ENCODE measurements at places on chromosomes 12 and 14.

- DNase-seq: no peak
Observed at GRCh38 chr14:91899806-91900205, 32.5 kb upstream of the TC2N start.

- DNase-seq: no peak
Observed at GRCh38 chr12:132248453-132249167, 80.8 kb downstream of the GALNT9 start.

- no peak for DNase-seq
Observed at GRCh38 chr14:69298131-69299071, 38.4 kb downstream of the GALNT16 start.

DNA sequence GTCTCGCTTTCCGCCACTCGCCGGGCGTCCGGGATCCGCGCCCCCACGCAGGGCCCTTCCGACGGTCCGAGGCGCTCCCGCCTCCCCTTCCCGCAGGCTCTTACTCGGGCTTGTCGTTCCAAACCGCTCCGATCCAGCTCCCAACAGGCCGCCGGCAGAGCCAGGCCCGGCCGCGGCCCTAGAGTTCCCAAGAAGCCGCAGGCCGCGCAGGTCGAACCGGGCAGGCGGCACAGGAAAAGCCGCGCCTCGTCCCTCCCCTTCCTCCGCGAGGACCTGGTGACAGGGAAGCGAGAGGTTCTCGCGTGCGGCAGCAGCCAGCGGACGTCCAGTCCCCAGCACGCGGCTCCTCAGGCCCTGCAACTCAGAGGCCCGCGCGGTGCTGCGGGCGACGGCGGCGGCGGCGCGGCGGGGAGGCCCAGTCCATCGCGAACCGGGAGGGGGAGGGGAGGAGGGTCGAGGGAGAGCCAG is 272 bp downstream of the HECTD1 start:
- DNase-seq: peak; percentile 43

DNA sequence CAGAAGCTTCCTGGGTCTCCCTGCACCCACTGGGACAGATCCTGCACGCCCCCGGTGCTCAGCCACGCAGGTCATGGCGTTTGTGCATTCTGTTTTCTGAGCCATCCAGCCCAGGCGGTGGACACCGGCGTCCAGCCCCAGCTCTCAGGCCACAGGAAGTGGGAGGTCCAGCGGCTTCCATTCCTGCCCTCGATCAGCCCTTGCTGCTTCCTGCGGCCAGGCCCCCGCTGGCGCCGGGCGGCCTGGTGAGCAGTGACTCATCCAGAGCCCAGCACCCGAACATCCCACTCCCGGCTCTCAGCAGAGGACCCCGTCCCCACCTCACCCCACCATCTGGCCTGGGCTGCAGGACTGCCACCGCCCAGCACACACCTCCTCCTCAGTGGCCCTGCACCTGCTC is 18.0 kb upstream of the NUDT14 start:
- DNase-seq: no peak

DNA sequence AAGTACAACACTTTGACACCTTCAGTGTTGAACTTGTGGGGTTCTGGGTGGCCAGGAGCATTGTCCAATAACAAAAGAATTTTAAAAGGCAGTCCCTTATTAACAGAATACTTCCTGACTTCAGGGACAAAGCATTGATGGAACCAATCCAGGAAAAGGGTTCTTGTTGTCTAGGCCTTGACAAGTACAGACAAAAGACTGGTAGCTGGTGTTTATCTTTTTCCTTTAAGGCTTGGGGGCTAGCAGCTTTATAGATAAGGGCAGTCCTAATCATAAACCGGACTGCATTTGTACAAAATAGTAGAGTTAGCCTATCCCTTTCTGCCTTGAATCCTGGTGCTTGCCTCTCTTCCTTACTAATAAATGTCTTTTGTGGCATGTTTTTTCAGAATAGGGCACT is 27.4 kb downstream of the FAM177A1 start:
- no peak for DNase-seq

DNA sequence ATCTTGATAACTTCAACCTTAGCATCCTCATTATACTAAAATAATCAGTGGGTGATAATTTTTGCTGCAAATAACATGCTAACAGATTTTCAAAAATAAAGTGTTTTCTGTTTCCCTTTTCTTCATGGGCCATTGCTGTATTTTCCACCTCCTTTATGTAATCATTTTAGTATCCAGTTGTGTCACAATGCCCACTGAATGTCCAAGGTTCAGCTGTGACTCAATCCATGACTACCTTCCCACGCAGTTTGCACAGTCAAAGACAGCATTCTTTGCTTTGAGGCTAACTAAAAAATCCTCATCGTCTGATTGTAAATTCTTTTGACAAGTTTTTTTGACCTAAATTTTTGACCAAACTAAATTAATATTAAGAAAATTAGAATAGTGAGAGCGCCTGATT is 474.1 kb downstream of the FLRT2 start:
- DNase-seq: no peak

DNA sequence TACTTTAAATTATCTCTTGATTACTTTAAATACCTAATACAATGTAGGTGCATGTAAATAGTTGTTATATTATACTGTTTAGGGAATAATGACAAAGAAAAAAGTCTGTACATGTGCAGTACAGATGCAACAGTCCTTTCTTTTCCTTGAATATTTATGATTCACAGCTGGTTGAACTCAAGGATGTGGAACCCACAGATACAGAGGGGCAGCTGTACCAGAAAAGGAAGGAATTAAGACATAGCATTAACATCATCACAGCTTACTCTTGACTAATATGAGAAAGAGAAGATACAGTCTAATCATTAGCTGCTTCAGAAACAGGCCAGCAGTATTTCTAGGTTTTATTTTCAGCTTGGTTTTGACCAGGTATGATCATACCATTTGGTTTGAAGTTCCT is 34.7 kb upstream of the AP4S1 start:
- no peak for DNase-seq

DNA sequence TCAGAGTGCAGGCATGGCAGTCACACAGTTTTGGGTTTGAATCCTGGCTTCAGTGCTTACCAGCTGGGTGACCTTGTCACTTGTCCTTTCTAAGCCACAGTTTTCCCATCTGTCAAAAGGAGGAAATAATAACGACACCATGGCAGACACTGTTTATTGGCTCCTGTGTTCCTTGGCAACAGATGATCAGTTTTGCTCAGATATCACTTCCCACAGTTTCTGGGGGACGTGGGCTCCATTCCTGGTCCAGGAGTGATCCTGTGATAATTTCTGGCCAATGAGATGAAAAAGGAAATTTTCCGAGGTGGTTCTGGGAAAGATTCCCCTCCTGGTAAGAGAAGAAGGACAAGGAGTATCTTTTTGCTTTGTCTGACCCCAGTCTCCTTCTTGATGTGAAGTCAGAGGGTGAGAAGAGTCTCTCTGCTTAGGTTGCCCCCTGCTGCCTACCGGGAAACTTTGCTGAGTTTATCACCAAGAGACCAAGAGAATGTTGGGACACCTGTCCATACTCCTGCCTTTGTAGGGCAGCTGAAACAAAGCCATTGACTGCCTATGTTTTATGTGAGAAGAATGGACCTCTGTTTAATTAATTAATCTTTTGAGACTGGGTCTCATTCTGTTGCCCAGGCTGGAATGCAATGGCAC is 178.9 kb upstream of the NRXN3 start:
- DNase-seq: no peak
